Caki2 (cell line): ENCODE measurements at places on chromosomes 16 and 17. TPM values are rescaled to one million over a fixed set of nuclear protein-coding genes. Genes with fewer than 3 reads are reported as not detected.

GRCh38 chr17:79617740-79618382, 7.0 kb upstream of the RBFOX3 start:
- no peak for DNase-seq

DNA sequence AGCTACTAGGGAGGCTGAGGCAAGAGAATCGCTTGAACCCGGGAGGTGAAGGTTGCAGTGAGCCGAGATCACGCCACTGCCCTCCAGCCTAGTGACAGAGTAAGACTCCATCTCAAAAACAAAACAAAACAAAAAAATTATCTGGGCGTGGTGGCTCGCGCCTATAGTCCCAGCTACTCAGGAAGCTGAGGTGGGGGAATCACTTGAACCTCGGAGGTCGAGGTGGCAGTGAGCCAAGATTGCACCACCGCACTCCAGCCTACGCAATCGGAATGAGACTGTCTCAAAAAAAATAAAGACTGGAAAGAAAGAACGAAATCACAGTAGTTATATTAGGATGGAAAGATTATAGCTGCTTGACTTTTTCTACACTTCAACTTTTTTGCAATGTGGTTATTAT, 18.9 kb downstream of the COG1 start:
- DNase-seq: no peak

DNA sequence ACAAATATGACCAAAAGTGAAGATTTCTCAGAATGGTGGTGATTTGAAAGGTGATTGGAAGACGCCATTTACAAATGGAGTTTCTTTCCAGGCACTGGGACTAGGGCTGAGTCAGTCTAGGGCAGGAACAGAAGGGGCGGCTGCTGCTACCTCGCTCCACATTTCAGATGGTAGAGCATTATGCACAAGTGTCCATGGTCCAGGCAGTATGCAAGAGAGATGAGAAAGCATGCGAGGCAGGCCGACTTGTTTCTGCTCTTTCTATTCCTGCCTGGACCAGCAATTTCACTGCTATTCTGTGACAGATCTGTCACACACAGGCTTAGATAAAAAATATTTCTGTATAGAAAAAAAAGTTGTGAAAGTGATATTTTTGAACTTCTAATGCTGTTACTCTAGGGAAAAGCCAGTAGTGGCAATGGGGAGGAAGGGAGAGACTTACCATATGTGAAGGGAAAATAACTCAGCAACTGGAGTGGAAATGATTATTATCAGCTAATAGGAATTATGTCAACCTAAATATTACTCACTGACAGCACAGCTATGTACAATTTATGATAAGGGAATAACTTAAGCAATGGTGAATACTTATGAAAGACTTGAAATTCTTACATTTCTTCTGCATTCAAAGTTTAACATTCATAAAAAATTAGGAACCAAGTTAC, 134.7 kb upstream of the NETO2 start:
- DNase-seq: no peak

GRCh38 chr17:56510554-56511342, 82.8 kb upstream of the NOG start:
- no peak for DNase-seq

GRCh38 chr16:73210084-73210483, 162.2 kb upstream of the ZFHX3 start:
- no peak for DNase-seq

JUP gene
- total RNA-seq: 56.9 and 111 TPM in 2 replicates
